ENCODE measurements at places on chromosomes 1 and 21. TPM values are rescaled to one million over a fixed set of nuclear protein-coding genes. Genes with fewer than 3 reads are reported as not detected.

DNA sequence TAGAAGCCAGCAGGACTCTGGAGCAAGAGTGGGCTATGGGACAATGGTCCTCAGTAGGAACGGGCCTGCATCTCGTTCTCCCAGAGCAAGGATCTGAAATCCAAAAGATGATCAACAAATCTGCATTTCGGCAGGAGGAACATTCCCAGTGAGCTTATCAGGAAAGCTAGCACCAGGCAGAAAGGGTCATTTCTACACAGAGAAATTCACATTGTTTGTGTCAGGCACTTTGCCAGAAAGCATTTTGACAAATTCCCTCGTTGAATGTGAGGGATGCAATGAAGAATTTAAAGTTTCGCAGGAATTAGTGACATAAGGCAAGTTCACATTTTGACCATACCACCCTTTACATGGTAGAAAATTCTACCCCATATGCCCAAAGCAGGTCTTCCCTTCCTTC lies 31.6 kb upstream of the ETS2 start:
- H3K36me3 ChIP-seq, result no peaks in the 10 kb centered on the region
- H3K27ac ChIP-seq, result no peak overlapping the region
- DNase-seq, result no peak
- H3K4me1 ChIP-seq, result peaks cover 3% of the 10 kb centered on the region
- no peaks in the 10 kb centered on the region for H3K27me3 ChIP-seq

GRCh38 chr1:26291433-26291832 lies 11.5 kb downstream of the SH3BGRL3 start:
- peak overlapping the region; percentile 91 for H3K27ac ChIP-seq
- peaks cover 68% of the 10 kb centered on the region for H3K4me1 ChIP-seq

- peaks cover 22% of the 10 kb centered on the region for H3K4me1 ChIP-seq
- H3K27me3 ChIP-seq, result no peaks in the 10 kb centered on the region
- H3K4me3 ChIP-seq, result no peak overlapping the region
- peak overlapping the region; percentile 61 for H3K27ac ChIP-seq
Measured at GRCh38 chr1:1678581-1679380, 13.8 kb downstream of the SLC35E2B start.

GRCh38 chr1:102190429-102190828 lies 193.7 kb upstream of the OLFM3 start:
- H3K27ac ChIP-seq, result no peak overlapping the region
- H3K36me3 ChIP-seq, result no peaks in the 10 kb centered on the region
- no peaks in the 10 kb centered on the region for H3K4me1 ChIP-seq
- no peak overlapping the region for H3K4me3 ChIP-seq
- no peak for DNase-seq

GRCh38 chr1:1346501-1346890 lies 2.7 kb downstream of the DVL1 start:
- H3K36me3 ChIP-seq, result no peaks in the 10 kb centered on the region
- no peak overlapping the region for H3K4me3 ChIP-seq
- DNase-seq, result no peak
- H3K4me1 ChIP-seq, result peaks cover 14% of the 10 kb centered on the region

DNA sequence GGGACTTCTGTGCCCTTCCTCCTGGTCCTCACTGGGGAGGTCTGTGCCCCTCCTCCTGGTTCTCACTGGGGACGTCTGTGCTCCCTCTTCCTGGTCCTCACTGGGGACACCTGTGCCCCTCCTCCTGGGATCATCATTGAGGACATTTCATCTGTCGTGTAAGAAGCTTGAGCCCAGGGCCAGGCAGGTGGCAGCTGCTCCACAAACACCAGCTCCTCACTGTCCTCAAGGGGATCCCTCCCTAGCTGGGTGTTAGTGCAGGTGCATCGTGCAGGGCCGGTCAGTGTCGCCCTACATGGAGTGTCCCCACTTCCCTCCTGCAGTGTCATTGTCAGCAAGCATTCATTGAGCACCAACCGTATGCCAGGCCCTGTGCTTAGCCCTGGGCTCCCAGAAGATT lies 312.7 kb downstream of the PTPRU start:
- no peak overlapping the region for H3K4me3 ChIP-seq
- no peak for DNase-seq
- no peak overlapping the region for H3K27ac ChIP-seq
- no peaks in the 10 kb centered on the region for H3K4me1 ChIP-seq

DNA sequence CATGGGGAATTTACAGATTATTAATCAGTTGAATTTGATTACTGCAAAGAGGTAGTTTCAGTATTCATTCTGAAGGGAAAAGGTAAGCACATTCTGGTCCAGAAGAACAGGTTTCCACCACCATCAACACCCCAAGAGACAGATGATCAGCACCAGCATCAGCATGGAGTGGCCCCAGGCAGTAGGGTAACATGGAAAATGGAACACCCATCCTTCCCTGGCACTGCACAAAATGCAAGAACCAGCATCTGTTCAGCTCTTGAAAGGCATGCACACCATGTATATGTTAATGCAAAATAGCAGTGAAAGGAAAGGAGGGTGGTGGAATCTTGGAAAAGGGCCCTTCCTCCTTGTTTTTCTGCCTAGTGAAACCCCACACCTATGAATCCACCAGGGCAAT lies 9.2 kb downstream of the HSD3B1 start:
- no peaks in the 10 kb centered on the region for H3K4me1 ChIP-seq
- H3K4me3 ChIP-seq, result no peak overlapping the region
- no peaks in the 10 kb centered on the region for H3K27me3 ChIP-seq
- no peak for DNase-seq
- H3K27ac ChIP-seq, result no peak overlapping the region

HES2 gene
- polyA plus RNA-seq, result not detected

Measured in CD4-positive, alpha-beta memory T cell (primary cell).